ENCODE measurements at places on chromosomes 5 and 9.

GRCh38 chr5:71872311-71872864, 153.3 kb downstream of the CARTPT start:
- DNase-seq: no peak

DNA sequence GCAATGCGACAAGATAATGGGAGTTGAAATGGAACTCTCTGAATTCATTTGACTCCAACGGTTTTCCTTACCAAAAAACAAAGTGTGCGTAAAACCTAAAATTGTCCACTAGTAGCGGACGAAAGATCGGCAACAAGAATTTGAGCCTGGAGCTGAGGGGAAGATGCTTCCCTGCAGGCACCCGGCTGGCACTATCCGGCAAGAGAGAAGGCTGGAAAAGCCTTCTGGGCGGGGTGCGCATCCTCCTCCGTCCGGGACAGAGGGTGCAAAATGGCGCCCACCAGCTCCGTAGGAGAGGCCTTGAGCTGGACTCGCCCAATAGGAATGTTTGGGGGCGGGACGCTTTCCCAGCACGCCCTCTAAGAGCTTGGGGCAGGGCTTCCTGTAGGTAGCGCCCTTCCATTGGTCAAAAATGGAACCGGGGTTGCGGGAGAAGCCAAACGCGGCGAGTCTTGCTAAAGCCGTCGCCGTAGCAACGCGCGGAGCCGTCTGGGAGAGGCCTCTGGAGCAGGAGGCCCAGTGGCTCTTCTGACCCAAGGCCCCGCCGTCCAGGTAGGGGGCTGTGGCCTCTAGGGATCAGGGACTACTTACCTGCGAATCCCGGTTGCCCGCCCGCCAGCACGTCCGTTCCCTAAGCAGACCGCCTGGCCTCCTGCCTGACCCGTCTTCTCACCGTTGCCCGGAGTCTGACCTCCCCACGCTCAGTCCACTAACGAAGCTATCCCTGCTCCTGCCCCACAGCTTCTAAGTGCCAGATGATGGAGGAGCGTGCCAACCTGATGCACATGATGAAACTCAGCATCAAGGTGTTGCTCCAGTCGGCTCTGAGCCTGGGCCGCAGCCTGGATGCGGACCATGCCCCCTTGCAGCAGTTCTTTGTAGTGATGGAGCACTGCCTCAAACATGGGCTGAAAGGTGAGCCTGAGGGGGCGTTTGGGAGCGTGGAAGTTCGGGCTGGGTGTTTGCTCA, 9.2 kb downstream of the RUFY1 start:
- DNase-seq: peak; percentile 99

DNA sequence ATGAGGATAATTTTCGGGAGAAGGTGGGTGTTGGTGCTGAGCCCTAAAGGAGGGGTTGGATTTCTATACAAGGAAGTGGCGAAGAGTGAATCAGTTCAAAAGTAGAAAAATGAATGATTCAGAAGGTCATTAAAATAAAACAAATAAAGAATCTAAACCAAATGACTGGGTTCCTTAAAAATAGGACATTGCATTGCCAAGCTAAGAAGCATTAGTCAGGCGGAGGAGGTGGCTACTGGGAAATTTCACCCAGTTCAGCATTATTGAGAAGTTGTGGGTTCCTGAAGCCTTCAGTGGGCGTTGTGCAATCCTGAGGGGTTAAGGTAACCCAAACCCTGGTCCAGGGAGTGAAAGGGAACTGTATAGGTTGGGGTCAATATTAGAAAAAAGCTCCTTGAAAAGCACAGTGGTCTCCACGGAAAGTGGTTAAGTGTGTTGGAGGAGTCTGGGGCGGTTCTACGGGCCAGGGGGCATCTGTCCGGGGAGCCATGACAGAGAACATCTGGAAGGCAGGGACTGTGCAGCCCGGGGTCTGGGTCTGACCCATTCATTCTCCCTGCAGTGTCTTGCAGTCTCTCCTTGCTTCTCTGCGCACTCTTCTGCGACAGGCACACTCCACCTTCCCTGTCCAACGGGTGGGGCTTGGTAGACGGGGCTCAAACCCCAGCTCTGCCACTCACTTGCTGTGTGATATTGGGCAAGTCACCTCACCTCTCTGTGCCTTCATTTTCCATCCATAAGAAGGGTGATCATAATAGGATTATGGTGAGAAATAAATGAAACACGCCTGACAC, 27.6 kb upstream of the DUSP1 start:
- no peak for DNase-seq

DNA sequence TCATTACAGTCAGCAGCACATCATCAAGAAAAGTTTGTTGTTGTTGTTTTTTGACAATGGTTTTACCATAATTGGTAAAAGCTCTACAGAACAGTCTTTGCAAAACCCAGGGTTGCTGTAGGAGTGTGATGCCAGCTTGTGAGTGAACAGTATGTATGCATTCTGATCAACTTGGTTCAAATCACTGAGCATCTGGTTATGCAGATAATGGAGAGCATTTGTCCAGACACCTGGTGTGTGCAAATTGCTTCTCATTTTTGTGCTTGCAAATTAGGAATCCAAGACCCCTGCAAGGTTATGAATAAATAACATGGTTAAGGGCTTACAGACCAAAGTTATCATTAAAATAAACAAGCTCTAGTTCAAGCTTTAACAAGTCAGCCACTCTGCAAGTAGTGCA, 448.7 kb upstream of the ACTBL2 start:
- no peak for DNase-seq

DNA sequence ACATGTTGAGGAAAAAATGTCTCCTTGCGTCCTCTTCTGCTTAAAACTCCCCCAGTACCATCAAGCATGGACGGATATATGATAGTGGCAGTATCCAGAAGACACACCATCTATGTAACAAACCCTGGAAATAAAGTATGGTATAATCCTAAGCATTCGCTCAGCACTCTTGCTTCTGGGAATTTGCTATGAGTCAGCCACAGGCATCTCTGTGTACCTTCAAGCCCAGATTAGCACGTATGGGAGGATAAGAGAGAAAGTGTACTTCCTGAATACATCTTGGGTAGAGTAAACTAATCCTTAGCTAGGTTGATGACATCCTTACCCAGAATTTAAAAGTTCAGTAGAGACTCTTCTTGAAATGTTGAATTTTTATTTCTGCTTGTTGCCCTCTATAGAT, 71.2 kb downstream of the GHR start:
- DNase-seq: no peak

DNA sequence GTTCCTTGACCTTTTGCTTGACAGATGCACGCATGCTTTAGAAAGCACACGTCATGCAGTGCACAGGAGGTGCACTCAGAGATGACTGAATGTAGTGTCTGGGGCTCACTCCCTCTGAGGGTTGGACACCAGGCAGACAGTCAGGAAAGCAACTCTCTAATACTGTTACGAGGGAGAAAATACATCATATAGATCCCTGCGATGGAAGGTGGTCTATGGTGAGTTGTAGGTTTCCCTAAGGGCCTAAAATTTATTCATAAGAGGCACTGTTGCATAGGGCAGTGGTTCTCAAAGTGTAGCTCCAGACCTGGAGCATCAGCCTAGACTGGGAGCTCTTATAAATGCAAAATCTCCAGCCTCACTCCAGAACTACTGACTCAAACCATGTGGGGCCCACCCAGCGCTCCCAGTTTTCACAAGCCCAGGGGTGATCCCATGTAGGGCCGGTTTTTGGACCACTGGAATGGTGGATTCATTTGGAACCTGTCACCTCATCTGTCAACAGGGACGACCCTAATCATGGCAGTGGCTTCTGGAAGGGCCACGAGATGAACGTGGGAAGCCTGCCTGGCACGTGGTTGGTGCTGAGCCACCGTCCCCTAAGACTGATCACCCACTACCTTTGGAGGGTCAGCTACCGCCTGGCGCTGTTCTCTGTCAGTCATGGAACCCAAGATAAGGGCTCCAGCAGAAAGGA, 16.8 kb upstream of the PHF19 start:
- DNase-seq: peak; percentile 64

DNA sequence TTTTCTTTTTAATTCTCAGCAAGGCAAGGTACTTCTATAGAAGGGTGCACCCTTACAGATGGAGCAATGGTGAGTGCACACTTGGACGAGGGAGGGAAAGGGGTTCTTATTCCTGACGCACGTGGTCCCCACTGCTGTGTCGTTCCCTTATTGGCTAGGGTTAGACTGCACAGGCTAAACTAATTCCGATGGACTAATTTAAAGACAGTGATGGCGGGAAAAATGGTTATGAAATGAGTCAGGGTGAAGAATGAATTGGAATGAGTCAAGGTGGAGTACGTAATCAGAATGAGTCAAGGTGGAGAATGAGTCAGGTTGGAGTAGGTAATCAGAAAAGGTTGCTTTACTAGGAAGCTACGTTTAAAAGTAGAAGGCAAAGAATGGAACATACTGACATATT, 2.1 kb upstream of the HMGCS1 start:
- no peak for DNase-seq

- DNase-seq: no peak
Observed at GRCh38 chr5:72857396-72857795, 40.9 kb downstream of the TNPO1 start.

DNA sequence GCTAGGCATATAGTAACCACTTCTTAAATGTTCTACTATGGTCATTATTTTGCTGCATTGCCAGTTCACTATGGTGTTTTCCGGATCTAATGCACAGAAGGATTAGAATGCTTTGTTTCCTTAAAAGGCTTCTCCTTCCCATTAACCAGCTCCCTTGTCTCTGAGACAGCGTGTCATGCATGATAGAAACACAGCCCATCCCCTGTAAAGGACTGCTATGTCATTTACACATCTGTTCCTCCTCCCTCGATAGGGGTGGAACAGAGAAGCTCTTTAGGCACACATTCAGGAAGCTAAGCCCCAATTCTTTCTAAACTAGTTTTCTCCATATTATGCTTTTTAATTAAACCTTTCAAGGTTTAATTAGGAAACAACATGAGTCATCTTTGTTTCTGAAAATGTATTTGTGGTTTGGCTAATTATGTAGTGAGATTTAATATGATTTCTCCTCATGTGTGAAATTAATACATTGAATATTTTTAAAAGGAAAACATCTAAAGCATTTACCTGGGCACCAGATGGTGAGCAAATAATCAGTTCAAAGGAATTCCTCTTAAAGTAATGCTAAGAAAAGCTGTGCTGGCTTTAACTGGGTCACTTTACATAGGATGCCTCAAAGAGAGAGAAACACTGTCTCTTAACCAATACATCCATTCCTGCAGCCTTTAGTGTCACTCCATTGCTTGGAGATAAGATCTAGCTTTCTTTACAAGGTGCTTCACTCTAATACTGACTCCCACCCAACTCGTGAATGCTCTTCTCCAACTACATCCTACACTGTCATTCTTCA, 133.3 kb upstream of the PPP1R2B start:
- DNase-seq: no peak

GRCh38 chr9:15468145-15468544, 42.6 kb downstream of the PSIP1 start:
- DNase-seq: no peak

GRCh38 chr9:113293285-113293878, 9.8 kb downstream of the RNF183 start:
- no peak for DNase-seq

GRCh38 chr9:75440914-75441313, 352.6 kb downstream of the OSTF1 start:
- no peak for DNase-seq

DNA sequence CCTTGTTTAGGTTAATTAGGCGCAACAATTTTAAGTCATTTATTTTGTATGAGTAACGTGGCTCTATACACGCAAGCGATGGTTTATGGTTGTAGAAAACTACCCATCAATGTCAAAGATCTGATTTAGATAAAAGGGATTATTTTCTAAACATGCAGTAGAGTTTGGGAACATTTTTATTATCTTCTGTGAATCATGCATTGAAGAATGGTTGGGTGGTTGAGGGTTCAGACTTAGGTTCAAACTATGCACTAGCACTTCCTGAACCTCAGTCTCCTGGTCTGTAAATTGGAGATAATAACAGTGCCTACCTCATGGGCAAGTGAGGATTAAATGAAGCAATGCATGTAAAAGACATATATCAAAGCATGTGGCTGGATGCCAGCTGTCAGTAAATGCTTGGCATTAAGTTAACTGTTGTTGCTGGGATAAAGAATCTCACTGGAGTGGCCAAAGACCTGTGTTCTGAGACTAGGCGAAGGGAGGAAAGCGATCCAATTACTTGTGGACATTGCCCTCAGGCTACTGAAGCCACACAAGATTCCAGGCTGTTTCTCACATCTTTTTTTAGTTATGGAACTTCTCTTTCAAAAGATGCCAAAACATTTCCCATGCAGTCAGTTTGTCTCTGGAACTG, 1.1 kb upstream of the OTULINL start:
- no peak for DNase-seq

GRCh38 chr5:169350016-169350415, 49.1 kb upstream of the SLIT3 start:
- DNase-seq: no peak

DNA sequence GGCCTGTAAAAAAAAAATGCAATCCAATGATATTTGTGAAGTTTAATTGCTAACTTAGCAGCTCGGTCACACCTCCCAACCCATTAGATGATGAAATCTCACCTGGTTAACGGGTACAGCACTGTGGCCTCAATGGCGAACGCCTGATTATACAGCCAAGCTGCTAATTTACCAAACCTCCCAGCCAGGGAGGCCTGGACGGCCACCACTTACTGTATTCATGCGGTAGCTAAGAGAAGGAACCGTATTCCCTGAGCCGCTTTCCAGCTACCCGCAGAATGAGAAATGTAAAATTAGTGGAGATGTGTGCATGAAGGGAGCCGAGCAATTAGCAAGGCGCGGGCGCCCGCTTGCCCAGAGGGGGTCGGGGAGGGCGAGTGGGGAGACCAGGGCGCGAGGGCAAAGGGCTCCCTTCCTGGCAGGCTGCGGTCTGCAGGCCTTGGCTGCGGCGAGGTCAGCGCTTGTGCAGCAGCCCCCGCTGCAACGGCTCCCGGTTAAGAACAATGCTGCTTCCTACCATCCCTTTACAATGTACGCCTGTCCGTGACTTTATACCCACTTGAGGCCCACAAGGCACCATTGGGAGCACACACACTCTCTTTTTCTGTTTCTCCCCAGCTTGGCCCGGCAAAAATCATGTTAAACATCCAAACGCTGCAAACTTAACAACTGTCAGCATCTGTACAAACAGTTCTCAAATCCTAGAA, 70.4 kb upstream of the TBCA start:
- DNase-seq: no peak

DNA sequence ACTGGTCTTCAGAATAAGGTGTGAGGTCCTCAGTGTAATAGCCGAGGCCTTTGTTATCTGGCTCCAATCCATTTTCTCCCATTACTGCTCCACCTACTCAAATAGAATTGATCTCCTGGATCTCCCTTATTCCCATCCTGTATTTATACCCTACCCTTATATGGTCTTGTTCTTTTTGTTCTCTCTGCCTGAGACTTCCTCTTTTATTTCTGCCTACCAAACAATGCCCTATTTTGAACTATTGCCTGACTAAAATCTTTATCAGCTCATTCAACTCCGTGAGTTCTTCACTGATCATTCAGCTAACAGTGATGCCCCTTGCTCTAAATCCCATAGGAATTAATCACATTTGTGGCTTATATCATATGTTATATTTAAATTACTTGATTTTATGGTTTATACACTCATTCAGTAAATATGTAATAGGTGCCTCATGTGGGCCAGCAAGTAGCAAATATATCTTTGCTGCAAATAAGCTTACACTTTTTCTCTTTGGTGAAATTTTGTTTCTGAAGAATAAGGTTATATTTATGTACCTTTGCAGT, 417.5 kb upstream of the MEF2C start:
- DNase-seq: no peak

GRCh38 chr5:39469777-39470415, 45.1 kb upstream of the DAB2 start:
- DNase-seq: no peak
